ENCODE measurements at places on chromosomes 12 and 14. TPM values are rescaled to one million over a fixed set of nuclear protein-coding genes. Genes with fewer than 3 reads are reported as not detected.

DNA sequence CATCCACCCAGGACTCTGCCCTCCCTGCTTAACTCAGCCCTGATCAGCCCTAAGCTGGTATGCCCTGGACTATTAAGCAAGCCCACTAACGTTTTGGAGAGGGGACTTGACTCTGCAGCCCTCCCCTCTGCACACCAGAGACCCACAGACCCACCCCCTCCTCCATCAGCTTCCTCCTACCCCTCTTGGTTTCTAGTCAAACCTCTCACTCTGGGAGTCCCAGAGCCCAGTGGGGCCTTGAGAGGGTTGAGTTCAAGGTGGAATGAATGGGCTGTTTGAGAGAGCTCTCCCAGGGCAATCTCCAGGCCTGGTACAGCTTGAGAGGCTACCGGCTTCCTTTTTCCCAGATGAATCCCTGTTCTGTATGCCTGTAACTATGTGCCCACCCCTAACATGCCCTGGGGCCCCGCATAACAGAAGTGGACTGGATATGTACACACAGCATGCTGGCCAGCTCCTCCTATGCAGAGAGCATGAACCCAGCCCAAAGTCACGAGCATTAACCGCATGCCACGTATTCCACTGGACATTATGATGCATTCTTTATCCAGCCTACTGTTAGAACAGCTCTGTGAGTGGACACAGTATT, 43.6 kb downstream of the IRF2BPL start:
- DNase-seq: no peak

GRCh38 chr14:66939409-66939808, 249.8 kb upstream of the GARIN2 start:
- no peak for DNase-seq

The PAH gene
- not detected for total RNA-seq

GRCh38 chr12:12467688-12468261, 94.9 kb downstream of the DUSP16 start:
- DNase-seq: no peak
